ENCODE measurements at places on chromosomes 11 and 22.

DNA sequence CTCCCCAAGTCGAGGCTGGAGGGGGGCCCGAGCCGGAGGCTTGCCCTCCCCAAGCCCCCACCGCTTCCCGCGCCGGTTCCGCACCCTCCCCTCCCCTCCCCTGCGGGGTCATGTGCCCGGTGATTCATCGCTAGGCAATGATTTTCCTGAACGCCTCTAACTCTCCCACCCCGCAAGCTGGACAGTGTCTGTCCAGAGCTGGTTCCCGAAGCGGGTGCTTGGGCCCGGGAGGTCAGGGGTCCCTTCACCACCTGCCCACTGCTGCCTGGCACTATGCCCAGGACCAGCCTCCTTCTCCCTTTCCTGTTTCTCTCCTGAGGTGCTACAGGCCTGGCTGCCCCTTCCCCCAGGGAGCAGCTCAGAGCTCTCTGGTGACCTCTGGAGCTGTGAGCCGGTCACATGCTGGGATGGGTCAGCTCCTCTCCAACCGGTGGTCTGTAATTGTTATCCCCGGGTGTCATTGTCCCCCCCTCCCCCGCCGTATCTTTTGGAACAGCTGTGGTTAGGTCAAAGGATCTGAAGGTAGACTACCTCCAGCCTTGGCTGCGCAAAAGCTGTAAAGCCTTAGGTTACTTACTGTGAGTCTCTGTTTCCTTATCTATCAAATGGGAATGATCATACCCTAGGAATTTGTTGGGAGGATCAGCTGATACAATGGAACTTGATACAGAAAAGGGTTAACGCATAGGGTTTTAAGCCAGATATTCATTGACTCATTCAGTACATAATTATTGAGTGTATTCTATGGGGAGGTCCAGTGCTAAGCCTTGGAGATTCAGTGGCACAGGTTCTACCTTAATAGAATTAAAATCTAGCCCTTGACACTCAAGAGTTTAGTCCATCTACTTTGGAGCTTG, 753 bp downstream of the STX3 start:
- DNase-seq = peak; percentile 41

GRCh38 chr11:44189986-44190882, 94.8 kb downstream of the EXT2 start:
- DNase-seq = no peak

- DNase-seq = no peak
Observed at GRCh38 chr11:78938971-78939370, 364.3 kb upstream of the NARS2 start.

GRCh38 chr11:38593649-38594048, 1995.6 kb upstream of the RAG2 start:
- DNase-seq = no peak

DNA sequence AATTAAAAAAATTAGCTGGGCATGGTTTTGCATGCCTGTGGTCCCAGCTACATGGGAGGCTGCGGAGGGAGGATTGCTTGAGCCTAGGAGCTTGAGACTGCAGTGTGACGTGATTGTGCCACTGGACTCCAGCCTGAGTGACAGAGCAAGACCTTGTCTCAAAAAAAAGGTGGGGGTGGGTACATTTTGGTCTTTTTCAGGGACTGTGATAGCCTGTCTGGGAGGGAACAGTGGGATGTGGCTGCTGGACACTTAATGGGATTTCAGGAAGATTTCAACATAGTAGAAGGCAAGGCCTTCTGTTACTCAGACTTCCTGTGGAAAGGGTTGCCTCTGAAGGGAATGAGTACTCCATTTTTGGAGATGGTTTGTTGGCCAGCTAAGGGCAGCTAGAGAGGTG, 40.6 kb downstream of the RELT start:
- DNase-seq = no peak

DNA sequence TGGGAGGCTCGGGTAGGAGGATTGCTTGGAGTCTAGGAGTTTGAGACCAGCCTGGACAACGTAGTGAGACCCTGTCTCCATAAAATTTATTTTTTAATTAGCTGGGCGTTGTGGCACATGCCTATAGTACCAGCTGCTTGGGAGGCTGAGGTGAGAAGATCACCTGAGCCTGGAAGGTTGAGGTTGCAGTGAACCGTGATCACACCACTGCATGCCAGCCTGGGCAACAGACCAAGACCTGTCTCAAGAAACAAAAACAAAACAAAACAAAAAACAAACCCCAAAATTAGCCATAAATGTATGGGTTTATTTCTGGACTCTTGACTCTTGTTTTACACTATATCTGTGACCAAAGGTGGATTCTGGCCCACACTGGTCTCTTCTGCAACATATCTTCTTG, 41.6 kb downstream of the EIF3F start:
- DNase-seq = no peak

DNA sequence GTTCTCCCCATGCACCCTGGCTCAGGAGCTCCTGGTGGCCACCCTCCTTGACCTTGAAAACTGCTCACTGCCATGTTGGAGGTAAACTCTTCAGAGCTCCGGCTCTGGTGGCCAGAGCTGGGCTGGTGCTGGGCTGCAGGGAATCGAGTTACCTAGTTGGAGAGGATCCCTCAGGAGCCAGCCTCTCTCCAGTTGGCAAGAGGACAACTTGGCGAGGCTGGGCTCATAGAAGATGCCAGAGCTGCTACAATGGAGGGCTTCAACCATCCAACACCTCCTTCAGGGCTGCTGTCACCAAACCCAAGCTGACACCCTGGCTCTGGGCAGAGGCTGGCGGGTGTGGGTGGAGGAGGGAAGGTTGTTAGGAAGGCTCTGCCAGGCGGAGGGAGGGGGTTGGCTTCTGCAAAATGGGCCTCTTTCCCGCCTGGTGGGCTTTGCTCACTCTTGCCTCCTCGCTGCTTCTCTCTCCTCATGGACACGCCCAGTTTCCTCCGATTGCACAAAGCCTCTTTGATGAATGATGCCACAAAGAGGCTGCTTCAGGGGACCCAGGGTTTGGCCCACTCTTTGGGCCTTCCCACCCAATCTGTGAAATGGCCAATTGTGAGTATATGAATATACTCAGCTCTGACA, 53.1 kb downstream of the THAP12 start:
- DNase-seq = no peak

DNA sequence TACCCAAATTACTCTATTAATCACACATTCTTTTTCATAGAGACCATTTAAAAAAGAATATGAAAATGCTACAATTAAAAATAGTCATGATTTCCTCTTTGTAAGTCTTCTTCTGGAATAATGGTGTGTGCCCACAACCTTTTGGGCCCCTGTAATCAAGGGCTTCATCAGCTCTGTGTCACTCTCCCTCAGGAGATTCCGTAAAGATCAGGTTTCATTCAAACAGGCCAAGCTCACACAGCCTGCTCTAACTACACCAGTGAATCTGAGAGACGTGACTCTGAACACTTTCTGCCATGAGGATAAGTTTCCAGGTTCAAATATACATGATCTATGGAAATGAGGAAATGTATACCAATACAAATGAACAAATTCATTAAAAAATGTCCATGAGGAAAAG, 9.5 kb downstream of the DRICH1 start:
- DNase-seq = no peak

- DNase-seq = no peak
Observed at GRCh38 chr11:80838153-80838552, 1397.3 kb upstream of the TENM4 start.

- no peak for DNase-seq
Observed at GRCh38 chr22:46054091-46055073, 77.4 kb upstream of the WNT7B start.

- DNase-seq = no peak
Observed at GRCh38 chr22:49606562-49607290, 220.9 kb downstream of the BRD1 start.

DNA sequence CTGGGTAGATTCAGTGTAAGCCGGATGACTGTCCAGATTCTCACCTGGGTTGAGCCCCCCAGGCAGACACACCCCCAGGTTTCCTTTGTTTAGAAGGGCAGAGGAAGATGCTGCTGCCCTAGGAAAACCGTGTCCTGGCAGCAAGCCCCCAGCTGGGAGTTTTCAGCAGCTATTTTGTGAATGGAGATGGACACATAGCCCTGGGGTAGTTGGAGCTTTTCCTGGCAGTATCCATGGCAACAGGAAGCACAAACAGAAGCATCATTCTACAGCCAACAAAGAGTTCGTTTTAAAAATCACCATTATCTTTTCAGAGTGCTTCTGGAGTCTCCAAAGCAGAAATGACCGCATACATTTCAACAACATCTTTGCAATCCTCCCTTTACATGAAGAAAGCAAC, 245.5 kb downstream of the BRD1 start:
- no peak for DNase-seq

DNA sequence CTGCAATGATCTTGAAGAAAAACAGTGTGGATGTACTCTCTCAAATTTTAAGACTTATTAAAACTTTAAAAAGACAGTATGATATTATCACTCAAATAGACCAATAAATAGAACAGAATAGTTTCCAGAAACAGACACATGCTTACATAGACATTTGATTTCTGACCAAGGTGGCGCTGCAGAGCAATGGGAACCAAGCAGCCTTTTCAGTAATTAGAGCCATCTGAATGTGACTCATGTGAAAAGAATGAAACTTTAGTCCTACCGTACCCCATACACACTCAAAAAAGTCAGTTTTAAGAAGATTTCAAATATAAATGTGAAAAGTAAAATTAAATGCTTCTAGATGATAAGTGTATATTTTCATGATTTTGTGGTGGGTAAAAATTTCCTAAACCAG, 74.2 kb upstream of the MS4A8 start:
- no peak for DNase-seq

DNA sequence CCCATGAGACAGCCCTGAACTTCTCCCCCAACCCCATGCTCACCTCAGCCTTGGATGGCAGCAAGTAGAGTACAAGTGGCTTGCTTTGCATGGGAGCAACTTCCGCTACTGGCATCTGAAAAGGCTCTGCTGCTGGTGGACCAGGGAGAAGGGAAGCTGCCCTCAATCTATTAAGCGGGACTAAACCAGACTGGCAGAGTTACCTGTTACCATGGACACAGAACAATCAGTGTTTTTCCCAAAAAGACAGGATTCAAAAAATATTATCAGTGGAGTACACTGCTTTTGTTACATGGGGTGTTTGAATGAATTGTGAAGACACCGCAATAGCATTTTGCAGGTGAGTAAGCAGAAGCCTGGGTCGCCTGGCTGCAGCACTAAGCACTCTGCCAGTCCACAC, 631.4 kb upstream of the B3GAT1 start:
- DNase-seq = no peak

GRCh38 chr11:15484398-15484797, 369.7 kb downstream of the INSC start:
- DNase-seq = no peak

DNA sequence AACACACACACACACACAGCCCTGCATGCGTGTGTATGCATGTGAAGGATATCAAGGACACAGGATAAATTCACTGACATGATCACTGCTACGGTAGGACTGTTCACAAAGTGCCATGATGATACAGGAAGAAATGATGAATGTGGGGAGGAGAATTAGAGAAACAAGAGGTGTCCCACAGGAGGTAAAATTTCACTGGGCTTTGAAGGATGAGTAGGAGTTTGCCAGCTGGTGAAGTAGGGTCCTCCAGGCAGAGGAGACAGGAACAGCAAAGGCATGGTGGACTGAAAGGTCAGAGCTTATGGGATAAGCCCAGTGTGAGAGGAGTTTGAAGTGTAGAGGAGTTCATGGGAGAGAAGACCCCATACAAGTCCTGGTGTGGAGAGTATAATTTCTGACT, 18.6 kb downstream of the NECTIN1 start:
- DNase-seq = no peak

- no peak for DNase-seq
Observed at GRCh38 chr11:102488208-102488607, 35.6 kb upstream of the TMEM123 start.

- DNase-seq = no peak
Observed at GRCh38 chr11:113805640-113806039, 26.0 kb downstream of the CLDN25 start.

DNA sequence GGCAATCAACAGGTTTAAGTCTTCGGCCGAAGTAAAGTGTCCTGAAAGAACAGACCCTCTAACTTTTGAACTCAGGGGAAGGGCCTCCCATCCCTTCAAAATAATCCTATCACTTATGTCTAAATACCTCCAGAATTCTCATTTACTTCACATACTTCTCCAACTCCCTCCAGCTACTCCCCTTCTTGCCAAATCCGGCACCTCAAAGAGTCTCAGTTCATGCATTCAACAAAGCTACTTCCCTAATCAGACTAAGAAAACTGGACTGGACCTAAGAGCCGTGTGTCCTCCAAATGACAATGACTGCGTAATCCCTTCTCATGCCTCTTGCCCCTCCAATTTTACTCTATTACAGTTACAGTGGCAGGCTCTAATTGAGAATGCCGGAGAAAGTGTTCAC, 1.3 kb downstream of the DDB1 start:
- DNase-seq = no peak

DNA sequence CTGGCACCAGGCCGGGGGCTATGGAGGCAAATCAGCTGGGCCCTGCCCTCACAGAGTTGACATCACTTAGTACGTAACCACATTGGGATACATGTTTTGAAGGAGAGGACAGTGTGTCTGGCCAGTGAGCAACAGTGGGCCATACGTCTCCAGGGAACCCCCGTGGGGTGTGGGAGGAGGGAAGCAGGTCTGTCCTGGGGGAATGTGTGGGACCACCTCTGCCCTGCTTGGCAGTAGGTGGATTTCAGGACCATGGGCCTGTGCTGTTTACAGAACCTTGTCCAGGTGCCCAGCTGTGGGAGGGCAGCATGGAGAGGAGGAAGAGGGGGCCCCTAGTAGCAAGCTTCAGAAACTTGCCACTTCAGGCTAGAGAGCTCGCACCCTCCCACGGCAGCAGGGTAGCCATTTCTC, 21.0 kb downstream of the P2RY2 start:
- no peak for DNase-seq

DNA sequence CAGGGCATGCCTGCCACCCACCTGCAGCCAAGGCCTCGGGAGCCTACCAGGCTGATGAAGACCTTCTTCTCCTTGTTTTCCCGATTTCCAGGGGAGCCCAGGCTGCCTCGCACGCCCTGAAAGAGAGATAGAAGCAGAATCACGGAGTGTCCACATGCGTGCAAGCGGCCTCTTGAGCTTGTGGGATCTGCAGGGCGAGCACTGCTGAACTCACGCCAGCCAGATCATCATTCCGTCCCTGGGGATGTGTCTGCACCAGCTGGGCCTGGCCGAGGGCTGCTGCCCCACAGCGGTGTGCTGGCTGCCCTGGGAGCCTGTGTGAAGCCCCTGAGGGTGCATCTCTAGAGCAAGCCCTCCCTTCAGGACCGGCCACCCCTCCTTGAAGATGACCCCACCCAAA, 17.9 kb downstream of the USH1C start:
- DNase-seq = no peak

- no peak for DNase-seq
Observed at GRCh38 chr11:102497061-102497460, 33.5 kb downstream of the MMP7 start.

GRCh38 chr11:130055617-130056016, 14.1 kb upstream of the APLP2 start:
- no peak for DNase-seq

Measured in GM04504 (cell line).